AG10803 (cell line): ENCODE measurements at places on chromosomes 3 and 15.

DNA sequence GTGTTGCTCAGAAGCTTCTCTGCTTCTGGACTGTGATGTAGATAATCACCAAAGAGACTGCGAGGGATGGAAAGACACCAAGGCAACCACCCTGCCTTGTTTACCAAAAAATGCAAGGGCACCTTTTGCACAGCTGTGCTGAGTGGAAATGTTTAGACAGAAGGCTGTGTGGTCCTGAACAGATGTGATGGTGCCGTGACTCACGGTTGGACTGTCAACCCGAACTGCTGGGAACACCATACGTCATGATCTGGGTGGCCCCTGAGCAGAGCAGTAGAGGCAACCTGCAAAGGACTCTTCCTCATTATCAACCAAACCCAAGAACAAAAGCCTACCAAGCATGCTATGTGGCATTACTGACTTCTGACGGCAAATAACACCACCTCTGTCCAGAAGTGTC is 61.3 kb upstream of the LPP start:
- DNase-seq = peak; percentile 45

DNA sequence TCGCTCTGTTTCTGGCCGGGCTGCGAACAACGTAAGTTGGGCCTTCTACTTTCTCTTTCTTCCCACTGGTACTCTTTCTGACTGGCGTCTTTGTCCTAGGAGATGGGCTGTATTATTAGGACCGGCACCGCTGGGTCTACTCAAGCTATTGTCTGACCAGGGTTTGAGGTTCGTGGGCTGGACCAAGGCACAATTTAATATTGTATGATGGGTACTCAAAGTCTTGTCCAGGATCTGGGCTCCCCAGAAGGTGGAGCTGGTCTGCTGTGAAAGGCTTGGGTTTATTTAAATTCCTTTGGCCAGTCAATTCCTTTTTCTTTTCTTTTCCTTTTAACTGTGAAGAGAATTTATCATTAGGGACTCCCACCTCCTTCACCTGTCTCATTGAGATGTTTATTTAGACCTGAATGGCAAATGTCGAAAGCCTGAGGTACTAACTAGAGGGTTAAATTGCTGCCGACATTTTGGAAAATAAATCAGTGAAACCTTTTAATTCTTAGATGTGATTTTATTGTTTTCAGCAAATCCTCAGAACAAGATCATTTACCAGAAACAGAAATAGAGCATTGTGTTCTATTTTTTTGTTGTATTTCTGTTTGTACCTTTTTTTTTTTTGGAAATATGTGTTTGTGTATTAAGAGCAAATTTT is 410 bp downstream of the LRRC49 start:
- DNase-seq = peak; percentile 76

GRCh38 chr3:39135170-39135805 is 18.1 kb downstream of the CSRNP1 start:
- no peak for DNase-seq

GRCh38 chr15:51726302-51727073 is 11.0 kb downstream of the LYSMD2 start:
- peak; percentile 80 for DNase-seq

GRCh38 chr15:73313861-73314260 is 54.9 kb downstream of the HCN4 start:
- no peak for DNase-seq

DNA sequence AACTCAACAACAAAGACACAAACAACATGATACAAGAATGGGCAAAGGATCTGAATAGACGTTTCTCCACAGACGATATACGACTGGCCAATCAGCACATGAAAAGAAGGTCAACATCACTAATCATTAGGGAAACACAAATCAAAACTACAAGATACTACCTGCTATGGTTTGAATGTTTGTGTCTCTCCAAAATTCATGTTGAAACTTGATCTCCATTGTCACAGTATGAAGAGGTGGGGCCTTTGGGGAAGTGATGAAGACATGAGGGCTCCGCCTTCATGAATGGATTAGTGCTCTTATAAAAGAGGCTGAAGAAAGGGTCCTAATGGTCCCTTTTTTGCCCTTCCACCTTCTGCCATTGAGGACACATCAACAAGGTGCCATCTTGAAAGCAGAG is 32.3 kb downstream of the ACAP2 start:
- no peak for DNase-seq

DNA sequence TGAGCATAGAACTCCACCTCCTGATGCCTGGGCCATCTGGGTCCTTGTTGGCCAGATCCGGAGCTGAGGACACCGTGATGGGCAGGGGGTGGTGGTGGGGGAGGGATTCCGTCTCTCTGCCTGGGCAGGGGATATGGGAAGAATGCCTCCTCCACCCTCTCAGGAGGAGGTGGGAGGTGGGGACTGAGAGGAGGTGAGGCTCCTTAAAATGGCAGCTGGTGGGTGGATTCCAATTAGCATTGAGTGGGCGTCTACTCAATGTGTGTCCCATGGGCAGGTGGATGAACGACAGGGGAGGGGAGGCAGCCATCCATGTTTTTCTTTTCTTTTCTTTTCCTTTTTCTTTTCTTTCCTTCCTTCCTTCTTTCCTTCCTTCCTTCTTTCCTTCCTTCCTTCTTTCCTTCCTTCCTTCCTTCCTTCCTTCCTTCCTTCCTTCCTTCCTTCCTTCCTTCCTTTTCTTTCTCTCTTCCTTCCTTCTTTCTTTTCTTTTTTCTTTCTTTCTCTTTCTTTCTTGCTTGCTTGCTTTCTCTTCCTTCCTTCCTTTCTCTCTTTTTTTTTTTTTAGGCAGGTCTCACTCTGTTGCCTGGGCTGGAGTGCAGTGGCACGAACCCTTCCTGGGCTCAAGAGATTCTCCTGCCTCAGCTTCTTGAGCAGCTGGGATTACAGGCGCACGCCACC is 5.0 kb downstream of the SLC28A1 start:
- no peak for DNase-seq

GRCh38 chr15:60382773-60383674 is 14.8 kb downstream of the ANXA2 start:
- DNase-seq = no peak

DNA sequence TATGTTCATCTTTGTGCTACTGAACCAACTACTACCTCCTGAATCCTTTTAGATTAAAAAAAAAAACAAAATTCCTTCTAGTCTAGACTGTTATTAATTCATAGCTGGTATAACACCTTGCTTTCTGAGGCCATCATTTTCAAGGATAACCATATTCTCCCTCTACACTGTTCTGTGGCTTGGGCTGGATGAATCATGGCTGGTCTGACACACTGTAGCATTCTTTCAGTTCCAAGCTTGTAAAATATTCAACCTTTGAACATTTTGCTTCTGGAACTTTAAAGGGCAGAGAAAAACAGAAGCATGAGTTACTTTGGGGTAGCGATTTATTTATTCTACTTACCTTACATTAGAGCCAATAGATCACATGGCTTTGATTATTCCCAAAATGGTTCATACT is 7.6 kb downstream of the HSPBAP1 start:
- DNase-seq = peak; percentile 58

DNA sequence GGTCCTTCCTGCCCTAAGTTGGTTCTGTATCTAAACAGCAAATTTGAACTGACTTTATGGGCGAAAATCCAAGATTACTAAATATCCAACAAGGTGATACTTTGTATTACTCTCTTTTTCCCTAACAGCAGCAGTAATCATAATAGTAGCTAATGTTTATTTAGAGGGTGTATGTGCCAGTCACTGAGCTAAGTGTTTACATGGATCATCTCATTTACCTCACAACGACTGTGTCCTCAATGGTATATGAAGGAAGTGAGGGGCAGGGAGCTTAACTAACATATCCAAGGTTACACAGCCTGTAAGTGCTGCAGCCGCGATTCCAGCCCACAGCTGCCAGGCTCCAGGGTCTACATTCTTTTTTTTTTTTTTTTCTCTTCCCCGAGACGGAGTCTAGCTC is 10.3 kb upstream of the LRRC34 start:
- DNase-seq = no peak

GRCh38 chr15:27527490-27528067 is 556.6 kb downstream of the GABRG3 start:
- no peak for DNase-seq

- no peak for DNase-seq
These were observed 46.5 kb upstream of the CCDC174 start for GRCh38 chr3:14605067-14605466.

- peak; percentile 74 for DNase-seq
These were observed 558 bp upstream of the IL17RC start for GRCh38 chr3:9916346-9916733.

- DNase-seq = no peak
These were observed 10.4 kb downstream of the INO80 start for GRCh38 chr15:41105348-41106334.

GRCh38 chr3:139173372-139174108 is 128.8 kb upstream of the PRR23C start:
- peak; percentile 44 for DNase-seq

DNA sequence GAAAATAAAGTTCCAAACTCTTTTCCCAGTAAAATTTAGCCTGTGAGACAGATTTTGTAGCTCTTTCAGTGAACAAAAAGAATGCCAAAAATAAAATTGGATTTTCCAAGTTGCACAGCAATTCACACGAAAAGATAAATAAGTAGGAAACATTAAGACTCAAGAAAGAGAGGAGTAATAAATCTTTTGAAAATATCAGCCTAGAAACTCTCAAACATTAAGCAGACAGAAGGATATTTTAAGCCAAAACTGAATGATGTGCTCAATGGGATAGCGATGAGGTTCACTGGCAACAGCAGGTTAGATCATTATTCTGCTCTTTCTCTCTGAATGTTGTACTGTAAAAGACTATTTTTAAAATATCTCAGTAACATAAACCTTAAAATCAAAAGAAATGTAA is 115.0 kb downstream of the STAG1 start:
- DNase-seq = no peak

- no peak for DNase-seq
These were observed 23.1 kb downstream of the PPARG start for GRCh38 chr3:12312010-12312409.

- DNase-seq = no peak
These were observed 16.2 kb downstream of the NCEH1 start for GRCh38 chr3:172694573-172695246.

- peak; percentile 4 for DNase-seq
These were observed 259.9 kb upstream of the NR2F2 start for GRCh38 chr15:96070636-96071035.

GRCh38 chr15:38225381-38225780 is 27.3 kb upstream of the SPRED1 start:
- DNase-seq = peak; percentile 36

DNA sequence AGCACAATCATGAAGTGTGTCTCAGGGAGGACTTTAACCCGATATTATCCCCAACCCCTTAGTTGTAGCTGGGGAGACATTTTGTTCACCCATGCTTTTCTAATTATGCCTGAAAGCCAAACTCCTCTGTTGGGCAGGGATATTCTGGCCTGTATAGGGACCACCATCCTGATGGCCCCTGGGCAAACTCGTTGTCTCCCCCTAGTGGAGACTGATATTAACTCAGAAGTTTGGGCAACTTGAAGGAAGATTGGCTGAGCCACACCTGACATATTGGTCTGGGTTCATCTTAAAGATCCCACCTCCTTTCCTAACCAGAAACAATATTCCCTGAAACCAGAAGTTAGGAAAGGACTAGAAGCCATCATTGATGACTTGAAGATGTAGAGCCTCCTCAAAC is 42.3 kb downstream of the TM4SF18 start:
- no peak for DNase-seq

DNA sequence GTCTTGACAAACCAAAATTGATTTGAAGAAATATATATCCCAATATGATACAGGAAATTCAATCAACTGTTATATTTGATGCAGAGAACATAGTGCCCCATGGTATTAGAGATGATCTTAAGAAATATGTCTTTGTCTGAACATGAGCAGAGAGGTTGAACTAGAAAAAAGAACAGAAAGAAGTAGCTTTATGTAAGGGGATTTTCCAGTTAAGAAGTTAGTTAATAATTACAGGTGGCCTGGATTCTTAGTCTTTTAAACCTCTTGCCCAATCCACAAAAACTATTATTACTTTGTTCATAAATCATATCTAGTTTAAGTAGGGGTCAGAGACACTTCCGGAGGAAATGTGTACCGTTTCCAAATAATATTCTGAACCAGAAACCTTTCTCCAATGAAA is 1186.7 kb upstream of the EPHA6 start:
- no peak for DNase-seq

GRCh38 chr3:3119393-3119851 is 7.3 kb upstream of the TRNT1 start:
- DNase-seq = peak; percentile 17

DNA sequence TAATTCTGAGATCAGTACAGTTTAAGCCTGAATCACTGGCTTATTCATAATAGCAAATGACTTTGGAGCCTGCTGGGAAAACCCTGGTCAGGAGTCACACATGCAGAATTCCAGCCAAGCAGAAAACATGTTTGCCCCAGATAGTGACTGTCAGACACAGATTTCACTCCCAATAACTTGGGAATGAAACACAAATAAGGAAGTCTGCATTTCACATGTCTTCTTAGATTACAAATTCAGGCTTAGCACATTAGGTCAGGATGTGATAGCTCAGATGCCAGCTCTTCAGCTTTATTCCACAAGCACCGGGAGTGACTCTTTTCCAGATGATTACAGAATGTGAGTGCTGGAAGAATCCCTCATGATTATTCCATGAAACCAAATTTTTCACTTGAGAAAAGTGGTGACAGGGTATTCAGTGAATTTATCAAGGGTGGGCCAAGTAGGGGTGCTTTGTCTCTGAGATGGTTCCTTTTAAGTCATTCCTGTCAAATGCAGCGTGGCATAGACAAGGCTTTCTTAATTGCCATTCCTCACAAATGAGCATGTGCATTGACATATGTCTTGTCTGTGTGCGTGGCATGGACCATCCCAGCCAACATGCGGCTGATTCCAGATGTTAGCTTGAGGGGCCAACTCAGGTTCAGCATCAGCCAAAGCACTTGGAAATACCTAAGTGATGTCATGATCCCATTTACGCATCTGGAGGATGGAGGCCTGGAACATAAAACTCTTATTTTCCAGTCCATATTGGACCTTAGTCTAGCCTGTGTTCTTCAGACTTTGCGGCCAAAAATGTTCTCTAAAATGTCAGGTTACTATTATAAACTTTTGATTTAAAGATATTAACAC is 191.0 kb downstream of the EPHB1 start:
- peak; percentile 48 for DNase-seq

- peak; percentile 93 for DNase-seq
These were observed 39.9 kb upstream of the MB21D2 start for GRCh38 chr3:192957441-192958021.

- peak; percentile 94 for DNase-seq
These were observed 324.2 kb upstream of the TGFBR2 start for GRCh38 chr3:30282154-30282696.

GRCh38 chr3:10665592-10665991 is 150.4 kb upstream of the SLC6A11 start:
- DNase-seq = no peak
